ENCODE measurements at places on chromosomes 11 and 22.
A peak's percentile ranks its signal among the peaks of the same experiment; 100 is the strongest.

DNA sequence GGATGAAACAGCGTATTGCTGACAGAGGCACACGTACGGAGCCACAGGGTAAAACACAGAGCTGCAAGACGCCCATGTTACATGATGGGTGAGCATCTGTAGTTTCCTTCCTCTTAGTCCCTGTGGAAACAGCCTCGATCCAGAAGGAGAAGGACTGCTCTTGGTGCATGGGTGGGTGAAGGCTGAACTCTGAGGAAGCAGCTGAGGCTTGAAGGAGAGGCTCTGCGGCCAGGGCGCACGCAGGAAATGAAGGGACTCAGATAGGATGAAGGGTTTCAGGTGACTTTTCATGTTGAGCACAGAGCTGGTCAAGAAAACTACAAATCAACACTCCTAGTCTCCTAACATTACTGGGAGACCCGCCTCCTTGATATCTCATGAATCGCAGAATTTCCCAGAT lies 65.7 kb upstream of the ADA2 start:
- DNase-seq: no peak

DNA sequence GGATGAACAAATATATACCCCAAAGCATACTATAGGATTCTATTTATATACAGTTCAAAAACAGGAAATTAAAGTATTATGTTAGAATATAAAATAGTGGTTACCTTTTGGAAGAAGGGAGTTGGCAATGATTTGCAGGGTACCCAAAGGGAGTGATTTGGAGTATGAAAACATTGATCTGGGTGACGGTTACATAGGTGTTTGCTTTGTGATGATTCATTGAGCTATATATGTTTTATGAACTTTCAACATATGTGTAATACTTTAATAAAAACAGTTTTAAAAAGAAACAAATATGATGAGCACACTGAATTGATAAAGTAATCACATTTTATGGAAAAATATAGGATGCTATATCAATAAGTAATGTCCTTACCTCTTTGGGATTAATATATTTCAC lies 36.0 kb downstream of the C11orf65 start:
- DNase-seq: no peak

DNA sequence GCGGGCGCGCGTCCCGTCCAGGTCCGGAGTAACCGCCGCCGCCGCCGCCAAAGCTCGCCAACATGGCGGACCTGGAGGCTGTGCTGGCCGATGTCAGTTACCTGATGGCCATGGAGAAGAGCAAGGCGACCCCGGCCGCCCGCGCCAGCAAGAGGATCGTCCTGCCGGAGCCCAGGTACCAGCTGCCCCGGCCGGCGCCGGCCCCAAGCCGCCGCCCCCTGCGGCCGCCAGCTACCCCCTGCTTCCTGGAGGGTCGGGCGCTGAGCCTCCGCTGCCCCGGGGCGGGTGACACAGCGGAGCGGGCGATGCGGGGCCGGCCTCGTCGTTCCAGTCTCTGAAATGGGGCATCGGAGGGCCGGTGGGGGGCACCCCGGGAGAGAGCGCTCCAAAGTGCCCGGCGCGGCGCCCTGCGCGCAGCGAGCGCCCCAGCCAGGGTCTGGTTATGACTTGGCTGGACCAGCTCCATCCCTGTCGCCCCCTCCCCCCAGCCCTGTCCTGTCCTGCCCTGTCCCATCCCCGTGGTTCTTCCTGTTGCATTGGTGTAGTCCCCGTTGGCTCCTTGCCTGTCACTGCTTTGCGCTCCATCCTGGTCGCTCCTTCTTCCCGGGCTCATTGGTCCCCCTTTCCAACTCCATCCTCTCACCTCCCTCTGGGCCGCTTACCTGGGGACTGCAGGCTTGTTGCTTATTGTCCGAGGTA lies 653 bp downstream of the GRK3 start:
- DNase-seq: no peak

- no peak for DNase-seq
Observed at GRCh38 chr11:16879690-16880089, 134.5 kb downstream of the PLEKHA7 start.

- no peak for DNase-seq
Observed at GRCh38 chr11:67304511-67305113, 1.3 kb downstream of the SSH3 start.

- peak; percentile 13 for DNase-seq
Observed at GRCh38 chr11:17650127-17650911, 69.1 kb upstream of the MYOD1 start.

DNA sequence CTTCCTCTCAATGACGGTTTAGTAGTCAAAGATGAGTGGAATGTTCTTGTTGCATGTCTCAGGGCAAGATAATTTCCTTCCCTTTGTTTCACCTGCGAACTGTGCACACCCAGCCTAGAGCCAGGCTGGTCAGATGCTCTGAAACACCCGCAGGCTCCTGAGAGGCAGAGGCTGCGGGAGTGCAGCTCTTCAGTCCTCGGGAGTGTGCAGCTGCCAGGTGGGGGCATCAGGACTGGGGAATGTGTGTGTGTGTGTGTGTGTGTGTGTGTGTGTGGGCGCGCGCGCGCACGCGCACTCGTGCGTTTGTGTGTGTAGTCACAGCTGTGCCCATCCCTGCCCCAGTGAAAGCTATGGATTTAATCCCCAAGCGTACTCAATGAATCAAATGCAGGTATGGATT lies 136.2 kb upstream of the NTM start:
- no peak for DNase-seq

DNA sequence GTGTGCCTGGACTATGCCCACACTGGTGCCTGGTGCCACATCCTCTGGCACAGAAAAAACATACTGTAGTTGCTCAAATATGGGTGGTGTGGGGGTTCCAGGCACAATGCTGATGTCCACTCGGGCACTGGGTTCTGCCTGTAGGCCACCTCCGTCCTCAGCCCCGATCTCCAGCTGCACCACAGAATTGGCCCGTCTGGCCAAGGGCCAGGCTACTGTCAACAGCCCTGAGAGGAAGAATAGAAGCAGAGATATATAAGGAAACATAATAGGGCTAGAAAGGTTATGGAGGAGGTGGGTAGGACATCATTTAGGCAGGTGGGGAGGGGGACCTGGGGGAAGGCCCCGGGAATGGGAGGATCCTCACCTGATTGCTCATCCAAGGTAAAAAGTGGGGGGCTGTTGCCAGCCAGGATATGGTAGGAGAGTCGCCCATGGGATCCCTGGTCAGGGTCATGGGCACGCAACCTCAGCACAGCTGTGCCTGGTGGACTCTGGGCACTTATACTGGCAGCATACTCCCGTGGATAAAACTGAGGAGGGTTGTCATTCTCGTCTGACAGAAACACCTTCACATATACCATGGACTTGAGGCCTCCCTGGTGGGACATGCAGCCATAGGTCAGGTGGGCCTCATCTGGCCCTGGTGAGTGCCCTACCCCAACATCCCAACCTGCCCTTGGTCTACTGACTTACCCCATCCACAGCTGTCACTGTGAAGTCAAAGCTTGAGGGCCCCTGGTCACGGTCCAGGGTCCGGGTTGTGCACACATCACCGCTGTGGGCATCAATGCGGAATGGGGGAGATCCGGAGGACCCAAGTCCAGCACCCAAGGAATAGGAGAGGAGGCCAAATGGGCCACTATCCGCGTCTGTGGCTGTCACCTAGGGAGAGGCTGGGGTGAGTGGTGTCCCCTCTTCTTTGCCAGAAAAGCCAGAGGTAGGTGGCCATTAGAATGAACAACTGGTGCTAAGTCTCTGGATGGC lies 14.5 kb upstream of the TPP1 start:
- DNase-seq: no peak

DNA sequence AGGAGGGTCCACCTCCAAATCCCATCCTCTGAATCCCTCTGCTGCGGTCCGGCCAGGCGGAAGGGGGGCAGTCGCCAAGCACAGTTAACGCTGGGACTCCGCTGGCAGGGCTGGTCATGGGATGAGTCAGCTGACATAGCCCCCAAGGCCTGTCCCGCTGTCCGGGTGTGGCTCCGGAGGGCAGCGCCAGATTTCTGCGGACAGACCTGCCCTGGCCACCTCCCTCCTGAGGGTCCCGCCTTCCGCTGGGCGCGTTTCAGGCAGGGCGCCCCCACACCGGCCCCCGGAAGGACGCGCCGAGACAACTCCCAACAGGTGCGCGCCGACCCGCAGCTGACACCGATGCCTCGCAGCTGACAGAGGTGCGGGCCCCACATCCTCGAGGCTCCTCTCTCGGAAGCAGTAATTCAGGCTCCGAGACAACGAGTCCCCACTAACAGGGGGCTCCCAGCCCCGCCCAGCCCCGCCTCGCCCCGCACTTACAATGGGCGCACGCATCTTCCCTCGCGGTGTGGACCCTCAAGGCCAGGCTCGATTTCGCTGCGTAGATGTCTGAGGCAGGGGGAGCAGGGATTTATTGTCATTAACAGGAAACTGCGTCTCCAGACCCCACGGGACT lies 607 bp downstream of the PLAAT3 start:
- peak; percentile 66 for DNase-seq

DNA sequence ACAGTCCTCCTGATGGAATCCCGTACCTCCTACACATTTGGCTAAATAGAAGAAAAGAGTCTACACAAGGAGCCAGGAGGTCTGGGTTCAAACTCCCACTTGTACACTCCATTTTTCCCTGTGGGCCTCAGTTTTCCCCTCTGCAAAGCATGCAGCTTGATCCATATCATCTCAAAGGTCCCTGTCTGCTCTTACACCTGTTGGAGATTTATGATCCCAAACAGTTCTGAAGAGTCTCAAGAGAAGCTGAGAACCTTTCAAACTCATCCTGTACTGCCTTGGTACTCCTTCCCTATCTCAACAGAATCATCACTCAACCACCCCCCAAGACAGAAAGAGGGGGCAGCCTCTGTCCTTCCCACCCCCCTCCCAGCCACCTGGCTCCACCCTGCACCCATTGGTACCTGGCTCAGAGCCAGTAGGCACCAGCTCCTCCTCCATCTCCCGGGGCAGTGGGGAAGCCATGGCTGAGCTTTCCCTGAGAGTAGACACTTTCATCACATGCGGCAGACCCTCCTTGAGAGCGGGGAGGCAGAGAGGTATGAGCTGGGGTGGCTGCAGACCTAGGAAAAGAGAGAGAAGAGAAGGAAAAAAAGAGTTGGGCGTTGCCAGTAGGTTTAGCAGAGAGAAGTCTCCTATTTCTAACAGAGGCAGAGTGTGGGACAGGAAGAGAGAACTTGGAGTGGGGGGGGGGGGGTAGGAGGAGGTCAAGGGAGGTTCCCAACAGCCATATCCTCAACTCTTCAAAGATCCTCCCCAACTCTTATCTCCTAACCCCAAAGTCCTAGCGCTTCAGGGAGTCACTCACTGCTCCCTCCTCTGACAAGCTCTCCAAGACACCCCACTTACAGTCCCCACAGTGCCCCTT lies 3.1 kb downstream of the TNKS1BP1 start:
- DNase-seq: no peak

- DNase-seq: no peak
Observed at GRCh38 chr11:9219572-9219971, 45.6 kb downstream of the DENND5A start.
